ENCODE measurements at places on chromosomes 13 and 19.
A peak's percentile ranks its signal among the peaks of the same experiment; 100 is the strongest.

- DNase-seq: no peak
Observed at GRCh38 chr19:14317157-14317556, 64.1 kb upstream of the ADGRE5 start.

GRCh38 chr13:44453881-44454280 lies 80.3 kb downstream of the SERP2 start:
- no peak for DNase-seq

DNA sequence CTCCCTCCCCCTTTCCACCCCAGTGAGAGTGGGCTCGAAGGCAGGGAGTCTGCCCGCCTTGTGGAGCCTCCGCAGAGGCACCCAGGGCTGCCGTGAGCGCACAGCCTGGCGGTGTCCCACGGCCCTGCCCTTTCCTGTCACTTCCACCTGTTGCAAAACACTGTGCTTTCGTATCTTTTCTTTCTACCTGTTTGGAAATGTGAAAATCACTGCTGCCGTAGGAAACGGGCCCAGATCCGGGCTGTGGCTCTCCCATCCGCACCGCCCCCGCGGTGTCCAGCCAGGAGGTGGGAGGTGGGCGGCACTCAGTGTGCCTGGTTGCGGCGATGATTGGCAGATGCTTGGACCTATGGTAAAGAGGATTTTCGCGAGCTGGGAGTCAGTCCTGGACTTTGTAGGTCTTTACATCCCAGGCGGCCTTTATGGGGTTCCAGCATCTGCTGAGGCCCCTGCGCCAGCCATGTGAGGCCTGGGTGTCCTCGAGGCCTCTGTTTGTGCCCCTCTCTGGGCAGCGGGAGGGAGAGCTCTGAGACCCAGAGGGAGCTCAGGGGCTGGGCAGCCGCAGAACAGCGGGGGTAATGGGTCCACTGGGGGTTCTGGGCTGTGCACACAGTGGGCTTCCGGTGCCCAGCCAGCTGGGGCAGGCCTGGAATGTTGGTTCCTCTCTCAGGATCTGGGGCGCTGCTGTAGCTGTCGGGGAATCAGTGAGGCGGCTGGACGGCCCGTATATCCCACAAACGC lies 6.1 kb downstream of the STK11 start:
- DNase-seq: no peak

DNA sequence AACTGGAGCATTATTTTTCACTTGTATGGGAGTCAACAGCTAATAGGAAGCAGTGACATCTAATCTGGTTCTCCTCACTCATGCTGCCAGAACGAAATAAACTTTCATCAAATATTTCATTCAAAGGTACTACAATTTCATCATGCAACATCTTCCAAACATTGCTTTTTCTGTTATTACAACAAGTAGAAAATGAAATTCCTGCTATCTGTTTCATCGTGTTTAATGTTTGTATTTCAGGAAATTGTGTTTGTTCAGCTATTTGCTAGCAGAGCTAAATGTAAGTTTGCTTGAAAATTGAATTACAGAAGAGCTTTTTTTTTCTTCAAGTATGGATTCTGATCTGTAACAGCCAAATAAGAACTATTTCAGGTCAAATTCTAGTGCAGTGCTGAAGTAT lies 90.1 kb downstream of the SLITRK6 start:
- no peak for DNase-seq

GRCh38 chr13:65783383-65783782 lies 1446.8 kb downstream of the PCDH9 start:
- DNase-seq: no peak

GRCh38 chr19:57262044-57262443 lies 18.2 kb upstream of the ZNF460 start:
- no peak for DNase-seq

DNA sequence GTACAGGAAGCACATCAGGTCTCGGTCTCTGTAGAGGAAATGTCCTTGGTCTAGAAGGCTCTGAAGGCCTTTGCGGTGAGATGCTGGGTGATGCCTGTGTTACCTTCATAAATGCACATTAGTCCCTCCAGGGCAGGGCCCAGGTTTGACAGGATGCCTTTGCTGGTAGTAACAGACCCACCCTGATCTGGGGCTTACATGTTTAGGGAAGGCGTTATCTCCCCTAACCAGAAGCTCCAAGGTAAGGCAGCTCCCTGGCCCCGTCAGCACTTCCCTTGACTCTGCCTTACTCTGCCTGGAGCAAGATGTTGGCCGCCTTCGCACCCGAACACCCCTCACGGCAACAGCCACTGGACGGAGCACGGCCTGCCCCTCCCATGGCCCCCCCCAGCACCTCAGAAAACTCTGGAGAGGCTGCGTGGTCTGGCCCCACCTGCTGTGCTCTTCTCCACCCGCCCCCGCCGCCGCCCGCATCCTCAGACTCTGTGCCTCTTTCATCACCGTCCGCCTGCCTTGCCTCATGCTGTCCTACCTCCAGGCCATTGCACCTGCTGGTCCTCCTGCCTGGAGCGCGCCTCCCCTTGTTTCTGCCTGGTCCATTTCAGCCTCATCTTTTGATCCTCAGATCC lies 9.1 kb downstream of the AP2A1 start:
- no peak for DNase-seq

DNA sequence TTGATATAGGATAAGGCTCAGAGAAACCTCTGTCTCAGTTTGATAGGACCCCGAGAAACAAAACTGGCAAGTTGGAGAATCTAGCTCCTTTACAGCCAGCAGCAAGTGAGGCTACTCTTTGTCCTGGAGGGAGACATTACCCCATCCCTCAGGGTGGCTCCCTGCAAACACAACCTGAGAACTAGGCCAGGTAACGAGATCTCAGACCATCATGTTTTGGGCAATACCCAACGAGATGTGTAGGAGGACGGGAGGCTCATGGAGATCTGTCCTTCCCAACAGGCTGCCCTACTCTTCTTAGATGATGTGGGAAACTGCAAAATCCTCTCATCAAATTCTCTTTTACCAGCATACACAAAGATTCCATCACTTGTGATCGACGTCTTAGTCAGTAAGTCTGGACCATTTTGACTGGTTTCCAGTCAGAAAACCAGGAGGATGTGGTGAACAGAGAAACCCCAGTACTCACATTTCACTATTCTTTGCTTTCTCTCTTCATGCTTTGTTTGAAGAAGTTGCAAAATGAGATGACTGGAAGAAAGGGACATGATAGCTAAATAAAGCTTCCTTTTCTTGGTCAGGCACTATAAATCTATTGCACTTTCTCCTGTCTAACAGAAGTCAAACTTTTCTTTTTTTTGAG lies 6.0 kb upstream of the CTU1 start:
- DNase-seq: no peak

- DNase-seq: peak; percentile 81
Observed at GRCh38 chr19:13162724-13163608, 12.8 kb downstream of the IER2 start.

DNA sequence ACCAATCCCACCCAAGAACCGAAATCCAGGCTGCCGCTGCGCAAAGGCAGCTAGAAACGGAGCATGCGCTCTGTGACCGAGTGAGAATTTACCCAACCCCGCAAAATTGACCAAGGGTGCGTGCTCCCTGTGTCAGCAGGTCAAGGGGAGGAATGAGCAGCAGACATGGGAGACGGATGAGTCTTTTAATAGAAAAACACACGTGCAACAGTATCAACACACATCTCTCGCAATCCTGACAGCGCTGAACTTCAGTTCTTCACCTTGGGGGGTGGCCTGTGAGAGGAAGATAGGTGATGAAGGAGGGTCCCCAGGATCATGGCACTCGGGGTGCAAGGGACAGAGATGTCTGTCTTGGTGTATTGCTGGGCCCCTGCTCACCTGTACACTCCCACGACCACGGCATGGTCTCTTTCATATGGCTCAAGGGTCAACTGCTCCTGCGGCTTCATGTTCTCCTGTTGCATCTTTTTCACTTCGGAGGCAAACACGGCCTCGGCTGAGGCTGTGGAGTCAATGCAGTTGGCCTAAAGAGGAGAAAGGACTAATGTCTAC lies 402 bp upstream of the DYRK1B start:
- DNase-seq: no peak

DNA sequence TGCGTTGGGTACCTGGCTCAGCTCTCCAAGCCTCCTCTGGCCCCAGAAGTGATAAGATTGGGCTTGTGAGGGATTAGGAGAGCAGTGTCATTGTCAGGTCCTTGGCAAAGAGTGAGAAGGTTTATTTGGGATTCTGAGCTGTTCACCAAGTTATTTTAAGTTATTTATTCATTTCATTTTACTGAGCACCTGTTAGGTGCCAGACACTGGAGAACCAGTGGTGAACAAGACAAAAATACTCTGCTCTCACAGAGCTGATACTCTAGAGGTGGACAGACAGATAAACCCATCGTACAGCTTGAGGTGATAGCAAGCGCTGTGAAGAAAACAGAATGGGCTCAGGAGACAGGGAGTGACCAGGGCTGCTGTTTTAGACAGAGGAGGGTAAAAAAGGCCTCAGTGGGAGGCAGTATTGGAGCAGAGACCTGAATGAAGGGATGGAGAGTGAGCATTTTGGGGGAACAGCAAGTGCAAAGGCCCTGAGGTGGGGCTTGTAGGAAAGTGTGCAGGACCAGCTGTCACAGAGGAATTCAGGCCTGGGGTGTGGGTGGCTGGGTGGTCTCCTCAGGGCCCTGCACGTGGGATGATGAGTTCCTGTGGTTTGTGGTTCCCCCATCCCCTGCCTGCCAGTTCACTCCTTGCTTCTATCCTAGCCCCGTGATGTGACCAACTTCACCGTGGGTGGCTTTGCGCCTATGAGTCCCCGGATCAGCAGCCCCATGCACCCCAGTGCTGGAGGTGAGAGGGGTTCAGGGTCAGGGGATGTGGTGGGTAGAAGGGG lies 8.7 kb upstream of the TIMM50 start:
- no peak for DNase-seq

- DNase-seq: no peak
Observed at GRCh38 chr13:32638739-32639138, 52.5 kb downstream of the PDS5B start.

- no peak for DNase-seq
Observed at GRCh38 chr13:27203186-27203585, 31.6 kb upstream of the USP12 start.

DNA sequence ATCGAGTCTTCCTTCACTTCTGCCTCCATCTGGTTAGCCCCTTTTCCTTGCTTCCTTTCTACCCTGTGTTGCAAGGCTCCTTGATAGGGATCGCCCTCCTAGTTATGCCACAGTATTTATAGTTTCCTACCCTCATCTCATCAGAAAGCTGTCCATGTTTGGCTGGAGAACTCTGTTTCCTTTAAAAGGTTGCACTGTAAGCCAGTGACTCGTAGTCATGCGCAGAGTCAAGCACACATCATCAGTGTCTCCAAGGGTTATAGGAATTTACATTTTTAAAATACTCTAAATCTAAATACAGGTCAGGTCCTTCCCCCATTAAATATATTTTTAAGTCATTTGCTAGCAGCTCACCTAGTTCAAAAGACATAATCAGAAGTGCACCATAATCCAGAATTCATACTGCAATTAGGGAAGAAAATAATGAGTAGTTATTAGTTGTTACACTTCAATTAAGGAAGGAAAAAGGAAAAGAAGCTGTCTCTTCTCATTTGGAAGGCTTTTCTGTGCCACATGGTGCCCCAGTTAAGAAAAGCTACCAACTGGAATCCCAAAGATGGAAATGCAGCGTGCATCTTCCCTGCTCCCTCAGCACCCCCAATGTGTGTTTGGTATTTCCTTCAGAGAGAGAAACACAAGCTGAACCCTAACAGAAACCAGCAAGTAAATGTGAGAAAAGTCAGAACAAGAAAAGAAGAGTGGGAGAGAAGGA lies 81.0 kb downstream of the GPR12 start:
- DNase-seq: no peak

- DNase-seq: no peak
Observed at GRCh38 chr19:3538258-3538929, 580 bp upstream of the TEKTIP1 start.

DNA sequence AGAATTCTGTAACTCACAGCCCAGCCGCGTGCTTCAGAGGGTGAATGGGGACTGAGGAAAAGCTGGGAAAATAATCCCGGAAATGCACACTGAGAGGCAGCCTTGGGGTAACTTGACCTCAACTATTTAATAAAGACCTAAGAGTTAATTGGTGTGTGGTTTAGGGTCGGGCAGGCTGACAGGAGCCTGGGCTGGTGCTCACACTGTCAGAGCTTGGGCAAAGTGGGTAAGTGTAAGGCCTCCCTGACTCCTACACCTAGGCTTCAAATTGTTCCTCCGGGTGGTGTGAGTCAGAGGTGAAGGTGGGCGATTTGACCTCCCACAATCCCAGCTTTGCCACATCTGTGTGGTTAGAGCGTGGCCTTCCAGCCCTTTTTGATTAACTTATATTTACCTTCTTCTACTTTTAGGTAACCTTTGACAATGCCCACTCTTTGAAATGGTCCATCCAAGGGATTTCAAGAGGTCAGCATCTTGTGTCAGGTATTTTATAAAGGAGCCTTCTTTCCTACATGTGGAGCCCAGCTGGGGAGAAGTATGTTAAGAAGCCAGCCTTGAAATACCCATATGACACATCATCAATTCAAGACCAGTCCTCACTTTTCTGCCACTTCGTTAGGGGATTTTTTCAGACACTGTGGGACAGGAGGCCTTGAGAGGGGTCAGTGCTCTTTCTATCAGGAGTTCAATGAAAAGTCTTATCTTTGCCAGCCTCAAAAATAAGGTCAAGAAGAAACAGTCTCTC lies 114.2 kb downstream of the NUFIP1 start:
- no peak for DNase-seq

GRCh38 chr19:45160870-45161737 lies at the start of gene NKPD1:
NKPD1 (minus strand) TSS chr19:45160982; CDS start chr19:45160150, 832 bp downstream.
- no peak for DNase-seq

- peak; percentile 58 for DNase-seq
Observed at GRCh38 chr13:100573121-100573520, 15.5 kb downstream of the GGACT start.

DNA sequence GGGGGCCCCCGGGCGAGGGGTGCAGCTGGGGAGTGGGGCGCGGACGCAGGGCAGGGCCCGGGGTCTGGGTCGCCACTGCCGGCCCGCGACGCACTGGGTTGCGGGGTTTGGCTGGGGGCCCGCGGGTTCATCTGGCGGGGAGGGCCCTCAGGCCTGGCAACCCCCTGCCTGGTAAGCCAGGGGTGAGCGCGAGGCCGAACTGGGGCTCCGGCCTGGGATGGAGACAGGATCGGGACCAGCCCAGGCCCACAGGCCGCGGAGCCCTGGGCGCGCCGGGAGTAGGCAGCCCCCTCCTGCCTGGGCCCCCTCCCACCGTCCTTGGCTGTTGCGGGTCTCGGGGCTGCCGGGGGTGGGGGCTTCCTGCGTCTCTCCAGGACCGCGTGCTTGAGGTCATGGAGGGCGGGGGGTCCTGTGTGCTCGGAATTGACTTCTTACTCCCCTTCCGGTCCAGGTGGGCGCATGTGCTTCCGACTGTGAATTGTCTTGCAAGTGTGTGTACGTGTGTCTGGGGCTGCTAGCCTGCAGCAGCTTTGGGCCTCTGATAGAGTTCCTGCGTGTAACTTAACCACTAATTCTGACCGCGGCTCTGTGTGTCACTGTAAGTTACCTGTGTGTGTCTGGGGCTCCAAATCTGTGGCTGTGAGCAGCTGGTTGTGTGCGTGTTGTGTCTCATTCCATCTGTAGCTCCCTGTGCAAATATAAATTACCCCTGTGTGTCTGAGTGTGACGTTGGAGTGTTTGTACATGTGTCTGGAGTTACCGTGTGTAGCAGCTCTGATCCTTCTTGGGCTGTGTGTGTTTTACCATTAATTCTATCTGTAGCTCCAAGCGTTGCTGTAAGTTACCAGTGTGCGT lies 751 bp downstream of the GRAMD1A start:
- DNase-seq: no peak

Data from stimulated activated CD4-positive, alpha-beta T cell treated with anti-CD3 and anti-CD28 coated beads, Interleukin-1b, Interleukin-23, amount 100 ng/mL, for 24 hours (primary cell).